Testis (tissue), 5 donors: ENCODE measurements at places on chromosomes 12 and 14. TPM values are rescaled to one million over a fixed set of nuclear protein-coding genes. Genes with fewer than 3 reads are reported as not detected.

Gene PLEKHH1
- total RNA-seq, result 49.1 TPM

Gene VRK1
- total RNA-seq, result 49.2 TPM

Gene FGD6
- 13.6 TPM for total RNA-seq

Gene MYL2
- 0.55 TPM for total RNA-seq

Gene NKX2-8
- 63.3 TPM for total RNA-seq

Gene CFAP54
- total RNA-seq, result 36.9 TPM
